Pulmonary artery endothelial cell (primary cell): ENCODE measurements at places on chromosomes 5 and 9. TPM values are rescaled to one million over a fixed set of nuclear protein-coding genes. Genes with fewer than 3 reads are reported as not detected.

The AHRR gene
- 5.4 and 6.8 TPM in 2 replicates for total RNA-seq

The OR13C9 gene
- not detected in 2 replicates for total RNA-seq

The TEK gene
- 98.9 and 100 TPM in 2 replicates for total RNA-seq

The NRG2 gene
- total RNA-seq: 0.46 and 0.71 TPM in 2 replicates

The OMD gene
- 0.04 and 0.07 TPM in 2 replicates for total RNA-seq

The PAIP2 gene
- total RNA-seq: 74.3 and 94.6 TPM in 2 replicates

The PCA3 gene
- 0.79 and 1.2 TPM in 2 replicates for total RNA-seq

The TAF11L5 gene
- total RNA-seq: not detected in 2 replicates

The SLC1A1 gene
- total RNA-seq: 17.4 and 24.0 TPM in 2 replicates

The SPAG8 gene
- 0.20 and 0.25 TPM in 2 replicates for total RNA-seq

The EXOC3 gene
- total RNA-seq: 35.3 and 45.0 TPM in 2 replicates

The PCDHGA7 gene
- total RNA-seq: 0.59 and 0.95 TPM in 2 replicates

The COL27A1 gene
- total RNA-seq: 4.4 and 8.2 TPM in 2 replicates

The DNAI1 gene
- total RNA-seq: not detected in 2 replicates

The FAM151B gene
- total RNA-seq: 3.1 and 3.7 TPM in 2 replicates

The THBS4 gene
- under 0.01 TPM in 1 of 2 replicates, not detected in the other for total RNA-seq

The SLC46A2 gene
- not detected in 2 replicates for total RNA-seq

The NOXA1 gene
- 0.11 and 0.66 TPM in 2 replicates for total RNA-seq

The GFI1B gene
- total RNA-seq: not detected in 2 replicates

The PSD2 gene
- under 0.01 TPM in 1 of 2 replicates, not detected in the other for total RNA-seq

The PLAA gene
- total RNA-seq: 49.6 and 53.3 TPM in 2 replicates

The FKTN gene
- total RNA-seq: 15.8 and 21.4 TPM in 2 replicates

The CDC37L1 gene
- 8.5 and 14.6 TPM in 2 replicates for total RNA-seq

The KCNV2 gene
- not detected in 2 replicates for total RNA-seq

The LCN2 gene
- total RNA-seq: not detected in 2 replicates

The GABRA6 gene
- not detected in 2 replicates for total RNA-seq

The MELK gene
- 28.6 and 49.0 TPM in 2 replicates for total RNA-seq

The CORO2A gene
- 0.26 and 0.49 TPM in 2 replicates for total RNA-seq

The PRR16 gene
- total RNA-seq: 0.07 TPM in 1 of 2 replicates, not detected in the other

The SPATA31D1 gene
- not detected in 2 replicates for total RNA-seq

The OLFM1 gene
- total RNA-seq: 0.13 and 0.46 TPM in 2 replicates

The GRM6 gene
- not detected in 2 replicates for total RNA-seq

The LCN1 gene
- not detected in 2 replicates for total RNA-seq

The OR13F1 gene
- total RNA-seq: not detected in 2 replicates

The CAVIN4 gene
- total RNA-seq: 1.1 and 1.4 TPM in 2 replicates

The INVS gene
- 19.5 and 34.9 TPM in 2 replicates for total RNA-seq

The TIMD4 gene
- not detected in 2 replicates for total RNA-seq

The PPP3R2 gene
- not detected in 2 replicates for total RNA-seq

The HBEGF gene
- total RNA-seq: 16.6 and 24.3 TPM in 2 replicates
